ENCODE measurements at places on chromosomes 3 and 15. TPM values are rescaled to one million over a fixed set of nuclear protein-coding genes. Genes with fewer than 3 reads are reported as not detected.

Gene SAXO2
- total RNA-seq: 2.5 TPM

Gene SPATA12
- total RNA-seq: 1.0 TPM

Gene ALG3
- 39.3 TPM for total RNA-seq

Gene GPR62
- total RNA-seq: not detected

Gene CELF6
- 1.6 TPM for total RNA-seq

Gene FNDC3B
- 124 TPM for total RNA-seq

Gene IQCF5
- total RNA-seq: not detected

Gene CFAP20DC
- total RNA-seq: 0.30 TPM

Gene TIPIN
- 1.2 TPM for total RNA-seq

Gene EFHB
- 0.22 TPM for total RNA-seq

Gene SCG5
- total RNA-seq: not detected

Gene ECE2
- not detected for total RNA-seq

Gene GOLGA6L7
- total RNA-seq: not detected

Gene CYP1A2
- total RNA-seq: not detected

Gene DUOXA2
- total RNA-seq: not detected

Gene IGSF10
- 22.5 TPM for total RNA-seq

Gene XCR1
- total RNA-seq: 0.15 TPM

Gene WDR49
- total RNA-seq: 2.6 TPM

Gene ACVR2B
- 9.4 TPM for total RNA-seq

Gene TM6SF1
- total RNA-seq: 27.1 TPM

Gene ENTPD3
- 2.6 TPM for total RNA-seq

Gene KIF15
- total RNA-seq: 0.69 TPM

Gene NR1I2
- not detected for total RNA-seq

Gene SLC22A13
- total RNA-seq: 0.27 TPM

Gene CX3CR1
- 0.59 TPM for total RNA-seq

Gene CD96
- 6.3 TPM for total RNA-seq

Gene CELSR3
- 1.7 TPM for total RNA-seq

Gene KIF23
- 4.8 TPM for total RNA-seq

Gene MORC1
- total RNA-seq: not detected

Gene ZNF501
- total RNA-seq: 5.5 TPM

Gene RBP2
- total RNA-seq: 1.3 TPM

Gene CCK
- 2.0 TPM for total RNA-seq

Gene CLDN16
- total RNA-seq: 0.06 TPM

Gene HIGD2B
- total RNA-seq: not detected

Data from upper lobe of left lung (tissue), 6 donors.